ENCODE measurements at places on chromosomes 7 and 10.

DNA sequence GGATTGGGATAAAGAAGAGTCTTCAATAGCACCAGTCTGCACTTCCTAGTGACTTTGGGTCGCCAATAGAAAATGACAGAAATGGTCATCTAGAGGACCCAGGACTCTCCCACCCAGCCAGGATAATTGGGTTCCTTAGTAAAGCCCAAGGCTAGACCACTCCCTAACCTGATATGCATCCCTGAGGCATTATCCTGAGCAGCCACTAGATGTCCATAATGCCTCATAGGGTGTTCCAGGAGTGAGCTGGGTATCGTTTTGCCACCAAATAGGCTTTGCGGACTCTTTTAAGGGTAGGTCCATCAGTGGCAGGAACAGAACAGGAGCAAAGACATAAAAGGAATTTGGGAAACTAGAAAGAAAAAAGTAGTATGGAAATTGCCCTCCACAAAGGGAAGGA is 4.5 kb upstream of the LRRC4 start:
- DNase-seq = no peak

- no peak for DNase-seq
Measured at GRCh38 chr10:77016855-77017254, 620.8 kb downstream of the KCNMA1 start.

DNA sequence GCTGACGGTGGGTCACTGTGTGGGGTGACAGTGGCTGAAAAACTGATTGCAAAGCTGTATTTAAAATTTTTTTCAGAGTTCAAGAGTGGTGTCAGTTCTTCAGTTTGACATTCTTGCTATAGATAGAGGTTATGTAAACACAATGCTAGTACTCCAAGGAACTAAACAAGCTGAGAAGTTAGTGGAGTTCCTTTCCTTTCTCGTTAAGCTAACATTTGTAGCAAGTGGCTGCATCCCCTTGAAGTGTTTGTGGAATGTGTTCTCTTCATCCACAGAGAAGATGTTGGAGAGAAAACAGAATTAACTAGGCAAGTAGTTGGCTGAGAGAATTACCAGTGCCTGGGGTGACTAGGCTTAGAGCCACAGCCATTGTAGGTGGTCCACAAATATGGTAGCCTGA is 15.8 kb downstream of the CCNY start:
- no peak for DNase-seq

DNA sequence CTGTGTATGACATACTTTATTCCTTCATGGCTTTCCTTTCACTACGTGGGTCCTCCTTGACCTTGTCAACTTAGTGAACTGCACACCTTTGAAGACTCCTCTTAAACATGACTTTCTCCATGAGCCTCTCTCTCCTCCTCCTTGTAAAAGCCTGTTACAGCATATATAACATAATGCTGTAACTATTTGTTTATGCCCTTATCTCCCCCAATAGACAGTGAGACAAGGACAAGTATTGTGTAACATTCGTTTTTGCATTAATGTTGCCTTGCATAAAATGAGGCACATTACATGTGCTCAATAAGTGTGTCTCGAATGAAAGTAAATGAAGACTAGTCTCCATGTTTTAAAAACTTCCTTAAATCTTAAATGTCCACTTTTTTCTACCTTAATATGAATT is 4.3 kb upstream of the LAMB1 start:
- no peak for DNase-seq

GRCh38 chr10:101354328-101355071 is 535 bp downstream of the BTRC start:
- peak; percentile 18 for DNase-seq

GRCh38 chr10:14698829-14699170 is 75.9 kb downstream of the FAM107B start:
- DNase-seq = no peak

GRCh38 chr10:124683814-124684213 is 60.4 kb downstream of the FAM53B start:
- DNase-seq = no peak

- no peak for DNase-seq
Measured at GRCh38 chr10:107409522-107409921, 245.0 kb upstream of the SORCS1 start.

GRCh38 chr7:20722941-20723340 is 63.7 kb downstream of the SP8 start:
- DNase-seq = no peak

DNA sequence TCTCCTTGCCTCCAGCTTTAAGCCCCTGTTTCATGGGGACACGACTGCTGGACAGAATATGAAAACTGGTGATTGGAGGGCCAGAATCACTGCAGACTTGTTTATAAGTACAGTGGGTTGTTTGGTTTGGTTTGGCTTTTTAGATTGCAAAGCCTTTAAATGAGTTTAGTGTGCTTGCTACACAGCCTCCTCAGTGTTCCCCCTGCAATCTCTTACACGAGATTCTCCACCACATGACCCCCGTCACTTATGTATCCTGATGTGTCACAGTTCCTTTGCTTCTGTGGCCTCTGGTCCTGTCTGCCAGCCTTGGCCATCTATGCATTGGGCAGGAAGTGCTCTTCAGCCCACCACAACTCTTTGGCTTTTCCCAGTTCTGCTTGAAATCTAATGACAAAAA is 103.7 kb upstream of the ANKRD1 start:
- DNase-seq = no peak

GRCh38 chr7:98280791-98281756 is at the start of gene BRI3:
TSS of gene BRI3 (plus strand) at chr7:98281686. CDS start at chr7:98281796, 110 bp downstream.
- peak; percentile 93 for DNase-seq

- no peak for DNase-seq
Measured at GRCh38 chr7:42152329-42153205, 84.4 kb downstream of the GLI3 start.

GRCh38 chr7:18498341-18498740 is 2.8 kb downstream of the HDAC9 start:
- DNase-seq = no peak

GRCh38 chr7:128407751-128408708 is 1.8 kb downstream of the IMPDH1 start:
- DNase-seq = no peak

- DNase-seq = no peak
Measured at GRCh38 chr7:73463966-73464365, 30.4 kb downstream of the FZD9 start.

Data from activated CD4-positive, CD25-positive, alpha-beta regulatory T cell (primary cell).